ENCODE measurements at places on chromosomes 16 and 17. TPM values are rescaled to one million over a fixed set of nuclear protein-coding genes. Genes with fewer than 3 reads are reported as not detected.
A peak's percentile ranks its signal among the peaks of the same experiment; 100 is the strongest.

- DNase-seq: no peak
Observed at GRCh38 chr16:68375801-68376536, 65.2 kb downstream of the PRMT7 start.

- no peak for DNase-seq
Observed at GRCh38 chr17:44144966-44145739, 3.4 kb downstream of the HROB start.

- DNase-seq: no peak
Observed at GRCh38 chr17:28343491-28343932, 8.0 kb downstream of the TNFAIP1 start.

Gene XAF1
- 37.4 TPM for total RNA-seq

DNA sequence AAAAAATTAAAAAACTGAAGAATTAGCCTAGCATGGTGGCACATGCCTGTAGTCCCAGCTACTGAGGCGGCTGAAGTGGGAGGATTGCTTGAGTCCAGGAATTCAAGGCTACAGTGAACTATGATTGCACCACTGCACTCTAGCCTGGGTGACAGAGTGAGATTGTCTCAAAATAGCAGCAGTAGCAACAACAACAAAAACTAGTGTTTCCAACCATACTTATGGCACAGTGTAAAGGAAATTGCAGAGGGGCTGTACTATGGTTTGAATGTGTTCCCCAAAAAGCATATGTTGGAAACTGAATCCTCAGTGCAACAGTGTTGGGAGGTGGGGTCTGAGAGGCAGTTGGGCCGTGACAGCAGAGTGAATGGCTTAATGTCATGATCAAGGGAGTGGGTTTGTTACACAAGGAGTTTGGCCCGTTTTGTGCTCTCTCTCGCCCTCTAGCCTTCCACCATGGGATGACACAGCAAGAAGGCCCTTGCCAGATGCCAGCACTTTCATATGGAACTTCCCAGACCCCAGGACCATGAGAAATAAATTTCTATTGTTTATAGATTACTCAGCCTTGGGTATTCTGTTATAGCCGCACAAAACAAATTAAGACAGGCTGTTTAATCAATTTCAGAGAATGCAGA, 70.0 kb downstream of the PGS1 start:
- DNase-seq: no peak

DNA sequence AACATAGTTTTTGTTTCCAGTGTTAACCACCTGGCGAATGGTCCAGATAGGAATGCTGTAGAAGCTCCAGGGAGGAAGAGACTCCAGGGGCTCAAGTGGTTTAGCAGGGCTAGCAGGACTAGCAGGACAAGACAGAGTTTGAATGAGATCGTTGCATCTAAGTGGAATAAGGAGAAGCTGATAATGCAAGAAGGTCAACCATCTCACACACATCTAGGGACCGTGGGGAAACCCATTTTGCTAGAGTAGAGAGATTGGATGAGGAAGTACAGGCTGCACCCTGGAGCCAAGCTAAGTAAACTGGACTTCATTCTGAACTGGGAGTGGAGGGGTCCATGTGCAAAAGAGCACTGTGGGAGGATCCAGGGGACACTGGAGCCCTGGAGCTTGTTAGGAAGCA, 86.1 kb upstream of the HSBP1 start:
- no peak for DNase-seq

Gene SEC14L1
- total RNA-seq: 187 TPM

DNA sequence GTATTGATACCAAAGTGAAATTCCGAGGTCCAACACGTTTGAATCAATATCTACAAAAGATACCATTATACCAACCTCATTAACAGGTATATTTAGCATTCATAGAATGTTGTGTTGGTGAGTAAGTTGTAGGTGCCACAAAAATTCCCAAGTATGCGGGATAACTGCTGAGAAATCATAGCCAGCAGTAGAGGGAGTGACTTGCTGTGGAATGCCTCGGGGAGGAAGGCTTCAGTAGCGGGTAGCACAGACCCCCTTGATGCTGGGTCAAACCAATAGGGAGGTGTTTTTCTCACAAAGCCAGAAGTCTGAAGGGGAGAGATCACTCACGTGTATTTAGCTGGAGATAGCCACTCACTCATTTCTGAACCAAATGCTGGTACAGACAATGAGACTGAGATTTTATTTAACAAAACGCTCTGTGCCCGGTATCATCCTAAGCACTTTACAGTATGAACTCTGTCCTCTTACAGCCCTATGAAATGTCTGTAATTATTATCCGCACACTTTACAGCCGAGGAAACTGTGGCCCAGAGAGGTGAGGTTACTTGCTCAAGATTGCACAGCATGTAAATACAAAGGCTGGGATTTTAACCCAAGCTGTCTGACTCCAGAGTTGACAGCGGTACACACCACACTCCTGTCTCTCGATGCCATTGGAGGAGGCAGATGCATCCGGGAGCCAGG, 23.1 kb downstream of the HSBP1 start:
- DNase-seq: no peak

DNA sequence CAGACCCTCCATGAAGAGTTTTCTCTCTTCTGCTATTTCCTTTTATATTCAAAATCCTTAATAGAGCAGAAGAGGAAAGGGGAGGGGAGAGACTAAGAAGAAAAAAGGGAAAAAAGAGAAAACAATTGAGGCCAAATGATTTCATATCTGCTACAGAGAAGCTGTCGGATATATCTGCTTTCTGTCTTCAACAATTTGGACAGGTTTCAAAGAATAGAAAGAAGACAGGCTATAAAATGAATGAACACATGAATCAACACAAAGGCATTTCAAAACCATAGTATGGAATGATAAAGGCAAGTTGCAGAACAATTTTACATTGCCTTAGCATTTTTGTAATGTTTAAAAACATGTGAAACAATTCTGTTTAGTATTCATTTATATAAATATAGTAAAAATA, 4.7 kb upstream of the CMTR2 start:
- no peak for DNase-seq

- peak; percentile 70 for DNase-seq
Observed at GRCh38 chr17:65173284-65173793, 36.2 kb downstream of the RGS9 start.

- no peak for DNase-seq
Observed at GRCh38 chr16:85627526-85628264, 14.6 kb downstream of the GSE1 start.
